ENCODE measurements at places on chromosomes 11 and 22.

DNA sequence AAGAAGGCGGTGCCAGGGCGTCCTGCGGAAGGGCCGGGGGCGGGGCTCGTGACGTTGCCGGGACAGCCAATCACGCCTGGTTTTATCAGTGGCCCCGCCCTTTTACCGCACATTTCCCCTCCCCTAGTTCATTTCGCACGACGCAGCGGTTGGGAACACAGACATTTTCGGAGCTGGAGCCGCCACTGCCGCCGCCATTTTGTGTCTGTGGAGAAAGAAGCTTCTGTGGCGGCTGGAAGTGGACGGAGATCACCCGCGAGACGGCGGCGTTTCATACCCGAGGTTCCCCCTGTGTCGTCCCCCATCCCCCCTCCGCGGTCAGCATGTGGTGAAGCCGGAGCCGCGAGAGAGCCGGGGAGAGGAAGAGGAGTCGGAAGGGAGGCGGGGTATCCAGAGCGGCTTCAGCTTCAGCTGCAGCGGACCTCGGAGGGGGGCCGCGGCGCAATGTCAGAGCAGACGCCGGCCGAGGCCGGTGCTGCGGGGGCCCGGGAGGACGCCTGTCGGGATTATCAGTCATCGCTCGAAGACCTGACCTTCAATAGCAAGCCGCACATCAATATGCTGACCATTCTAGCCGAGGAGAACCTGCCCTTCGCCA is at the start of gene PCF11:
Gene PCF11, plus strand, starts transcription at position 136 of the 598 bp plus-strand sequence. Its CDS starts 309 bp downstream, at position 445.
- DNase-seq: no peak
- peak within 1 kb of the TSS; percentile 98 for H3K27ac ChIP-seq
- H3K4me1 ChIP-seq: peaks cover 9% of the 10 kb centered on the region

GRCh38 chr22:43819931-43820640 is 8.0 kb upstream of the EFCAB6 start:
- H3K36me3 ChIP-seq: no peaks in the 10 kb centered on the region
- no peak for DNase-seq
- H3K4me1 ChIP-seq: no peaks in the 10 kb centered on the region
- peaks cover 3% of the 10 kb centered on the region for H3K27me3 ChIP-seq
- H3K4me3 ChIP-seq: no peak overlapping the region

GRCh38 chr22:44063462-44064371 is 39.6 kb downstream of the PARVB start:
- H3K36me3 ChIP-seq: no peaks in the 10 kb centered on the region
- H3K4me3 ChIP-seq: no peak overlapping the region
- DNase-seq: no peak

DNA sequence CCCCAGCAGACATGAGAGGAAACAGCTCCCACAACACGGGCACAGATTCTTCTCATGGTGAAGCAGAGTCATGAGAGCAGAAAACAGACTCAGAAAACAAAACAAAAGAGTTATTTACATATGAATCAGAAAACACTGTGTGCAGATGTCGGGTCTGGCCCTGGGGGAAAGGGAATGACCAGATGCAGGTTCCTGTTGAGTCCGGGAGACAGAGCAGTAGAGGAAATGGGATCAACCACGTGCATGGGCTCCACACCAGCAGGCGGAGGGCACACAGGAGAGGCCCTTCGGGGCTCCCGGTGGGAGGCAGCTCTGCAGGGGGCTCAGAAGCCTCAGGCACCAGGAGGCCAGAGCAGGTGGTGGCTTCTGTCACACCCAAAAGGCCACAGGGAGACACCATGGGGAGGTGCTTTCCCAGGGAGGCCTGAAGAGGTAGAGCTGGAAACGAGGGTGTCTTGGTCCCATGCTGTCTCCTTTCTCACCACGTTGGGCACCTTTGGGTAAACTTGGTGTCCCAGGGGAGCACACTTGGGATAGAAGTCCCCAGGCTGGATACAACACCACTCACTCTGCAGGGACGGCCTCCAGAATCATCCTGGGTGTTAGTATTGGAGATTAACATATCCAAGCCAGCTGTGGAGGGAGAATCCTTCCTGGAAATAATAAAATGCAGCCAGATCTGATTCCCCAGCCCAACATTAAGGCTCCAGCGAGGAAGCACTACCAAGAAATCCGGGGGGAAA is 764.7 kb downstream of the BRD1 start:
- H3K27me3 ChIP-seq: peaks cover 7% of the 10 kb centered on the region
- H3K4me3 ChIP-seq: no peak overlapping the region
- DNase-seq: no peak
- no peaks in the 10 kb centered on the region for H3K4me1 ChIP-seq
- H3K27ac ChIP-seq: no peak overlapping the region

GRCh38 chr11:7572001-7572712 is 58.4 kb downstream of the PPFIBP2 start:
- no peak overlapping the region for H3K27ac ChIP-seq
- H3K27me3 ChIP-seq: no peaks in the 10 kb centered on the region
- no peak overlapping the region for H3K4me3 ChIP-seq
- DNase-seq: no peak
- H3K36me3 ChIP-seq: no peaks in the 10 kb centered on the region

DNA sequence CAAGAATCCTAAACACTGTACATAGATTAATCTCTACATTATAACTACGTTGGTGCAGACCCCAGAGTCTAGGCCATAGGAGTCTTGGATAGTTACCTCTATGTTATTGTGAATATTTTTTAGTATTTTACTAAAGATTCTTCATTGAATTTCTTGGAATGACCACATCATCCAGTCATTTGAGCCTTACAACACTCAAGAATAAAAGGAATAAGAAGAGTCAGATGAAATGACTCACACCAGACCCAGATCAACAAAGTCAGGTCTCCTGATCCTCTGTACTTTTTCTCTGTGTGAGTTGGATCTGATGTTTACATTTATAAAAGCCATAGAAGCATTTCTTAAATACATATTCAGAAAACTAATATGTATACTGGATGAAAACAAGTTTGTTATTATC is 179.2 kb upstream of the ARHGAP20 start:
- DNase-seq: no peak
- H3K27ac ChIP-seq: no peak overlapping the region
- H3K27me3 ChIP-seq: no peaks in the 10 kb centered on the region
- no peak overlapping the region for H3K4me3 ChIP-seq
- H3K36me3 ChIP-seq: no peaks in the 10 kb centered on the region
- no peaks in the 10 kb centered on the region for H3K4me1 ChIP-seq

GRCh38 chr11:75386942-75387630 is 12.2 kb upstream of the RPS3 start:
- H3K27ac ChIP-seq: no peak overlapping the region
- no peaks in the 10 kb centered on the region for H3K27me3 ChIP-seq

- DNase-seq: no peak
- H3K4me1 ChIP-seq: no peaks in the 10 kb centered on the region
- no peaks in the 10 kb centered on the region for H3K27me3 ChIP-seq
- no peak overlapping the region for H3K27ac ChIP-seq
Measured at GRCh38 chr22:50684986-50685385, 12.4 kb downstream of the SHANK3 start.

- DNase-seq: no peak
- H3K4me3 ChIP-seq: no peak overlapping the region
- peaks cover 20% of the 10 kb centered on the region for H3K27me3 ChIP-seq
- H3K36me3 ChIP-seq: no peaks in the 10 kb centered on the region
- H3K27ac ChIP-seq: no peak overlapping the region
Measured at GRCh38 chr22:20433686-20434241, 3.9 kb downstream of the SCARF2 start.

DNA sequence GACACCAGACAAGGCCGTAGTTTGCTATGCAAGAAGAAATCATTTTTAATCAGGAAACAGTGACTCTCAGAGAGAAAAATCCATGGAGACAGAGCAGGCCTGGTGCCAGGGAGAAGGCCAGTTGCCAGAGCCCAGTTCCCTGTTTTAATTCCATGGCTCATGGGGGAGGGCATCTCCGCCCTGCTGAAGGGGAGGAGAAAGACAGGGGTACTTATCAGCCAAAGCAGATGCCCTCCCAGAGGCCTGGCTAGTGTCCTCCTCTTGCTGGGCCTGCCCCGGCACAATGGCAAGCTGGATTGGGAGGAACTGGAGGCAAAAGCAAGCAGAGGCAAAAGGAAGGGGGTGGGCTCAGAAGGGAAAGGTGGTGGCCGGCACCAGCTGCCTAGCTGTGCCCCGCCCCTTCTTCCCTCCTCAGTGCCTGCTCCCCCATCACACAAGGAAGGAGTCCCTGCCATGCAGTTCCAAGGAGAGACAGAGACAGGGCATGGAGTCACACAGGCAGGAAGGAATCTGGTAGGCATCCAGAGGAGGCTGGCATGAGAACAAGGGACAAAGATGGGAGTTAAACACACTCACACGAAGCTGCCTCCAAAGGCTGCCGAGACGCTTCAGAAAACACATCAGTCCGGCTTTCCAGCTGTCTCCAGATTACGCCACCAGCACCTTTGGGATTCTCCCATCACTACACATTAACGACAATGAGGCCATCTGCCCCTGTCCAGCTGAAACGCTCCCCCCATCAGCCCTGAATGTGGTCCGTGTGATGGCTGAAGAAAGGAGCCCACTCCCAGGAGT is 591.8 kb downstream of the BUD13 start:
- H3K4me1 ChIP-seq: no peaks in the 10 kb centered on the region
- H3K27ac ChIP-seq: no peak overlapping the region
- no peaks in the 10 kb centered on the region for H3K27me3 ChIP-seq
- no peak overlapping the region for H3K4me3 ChIP-seq
- no peaks in the 10 kb centered on the region for H3K36me3 ChIP-seq

- peaks cover 32% of the 10 kb centered on the region for H3K4me1 ChIP-seq
- H3K4me3 ChIP-seq: no peak overlapping the region
- H3K36me3 ChIP-seq: no peaks in the 10 kb centered on the region
- H3K27me3 ChIP-seq: no peaks in the 10 kb centered on the region
Measured at GRCh38 chr11:439315-440064, 2.3 kb downstream of the ANO9 start.

GRCh38 chr22:19576460-19577421 is 52.5 kb upstream of the CLDN5 start:
- peak overlapping the region; percentile 17 for H3K27ac ChIP-seq
- H3K27me3 ChIP-seq: no peaks in the 10 kb centered on the region
- H3K4me3 ChIP-seq: no peak overlapping the region
- peaks cover 12% of the 10 kb centered on the region for H3K4me1 ChIP-seq

DNA sequence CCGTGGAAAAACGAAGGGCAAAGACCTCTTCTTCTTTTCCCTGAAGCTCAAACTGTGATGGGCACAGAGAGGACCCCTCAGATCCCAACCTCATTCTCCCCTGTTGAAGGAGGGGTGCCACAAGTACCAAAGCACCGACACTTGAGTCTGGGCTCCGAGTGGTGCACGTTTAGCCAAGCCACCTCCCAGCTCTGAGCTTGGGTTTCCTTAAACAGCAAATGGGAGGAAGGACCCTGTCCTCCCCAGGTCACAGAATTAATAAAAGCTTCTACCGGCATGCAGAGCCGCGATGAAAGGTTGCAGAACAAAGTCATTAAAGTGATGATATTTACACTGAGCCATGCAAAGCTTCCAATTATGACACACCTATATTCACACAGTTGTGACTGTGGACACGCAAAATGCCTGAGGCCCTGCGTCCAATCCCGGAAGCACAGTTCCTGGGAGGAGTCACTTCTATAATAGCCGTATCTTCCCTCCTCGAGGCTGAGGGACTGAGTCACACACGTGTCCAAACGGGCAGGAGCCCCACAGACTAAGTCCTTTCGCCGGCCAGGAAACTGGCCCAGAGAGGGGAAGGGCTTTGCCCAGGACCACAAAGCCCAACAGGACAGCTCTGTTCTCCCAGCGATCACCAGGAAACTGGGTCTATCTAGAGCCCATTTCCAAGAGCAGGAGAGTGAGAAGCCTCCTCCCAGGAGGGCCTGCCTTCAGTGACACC is 922 bp upstream of the CSNK1E start:
- no peaks in the 10 kb centered on the region for H3K27me3 ChIP-seq
- no peak overlapping the region for H3K4me3 ChIP-seq
- no peaks in the 10 kb centered on the region for H3K36me3 ChIP-seq
- peak overlapping the region; percentile 92 for H3K27ac ChIP-seq

DNA sequence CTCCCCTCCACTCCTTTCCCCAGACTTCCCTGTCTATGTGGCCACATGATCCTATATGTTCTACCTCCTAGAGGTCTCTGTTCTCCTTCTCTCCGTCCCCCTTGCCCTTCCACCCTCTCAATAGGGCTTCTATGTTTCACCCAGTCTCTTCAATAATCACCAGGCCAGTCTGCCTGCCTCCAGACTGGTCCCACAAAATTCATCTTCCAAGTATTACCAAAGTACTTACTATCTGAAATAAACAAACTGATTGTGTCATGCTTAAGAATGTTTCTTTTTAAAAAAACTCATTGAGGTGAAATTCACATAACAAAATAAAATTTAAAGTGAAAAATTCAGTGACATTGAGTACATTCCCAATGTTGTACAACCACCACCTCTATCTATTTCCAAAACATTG is 44.2 kb downstream of the MTNR1B start:
- H3K4me3 ChIP-seq: no peak overlapping the region
- H3K4me1 ChIP-seq: no peaks in the 10 kb centered on the region
- H3K27me3 ChIP-seq: no peaks in the 10 kb centered on the region

DNA sequence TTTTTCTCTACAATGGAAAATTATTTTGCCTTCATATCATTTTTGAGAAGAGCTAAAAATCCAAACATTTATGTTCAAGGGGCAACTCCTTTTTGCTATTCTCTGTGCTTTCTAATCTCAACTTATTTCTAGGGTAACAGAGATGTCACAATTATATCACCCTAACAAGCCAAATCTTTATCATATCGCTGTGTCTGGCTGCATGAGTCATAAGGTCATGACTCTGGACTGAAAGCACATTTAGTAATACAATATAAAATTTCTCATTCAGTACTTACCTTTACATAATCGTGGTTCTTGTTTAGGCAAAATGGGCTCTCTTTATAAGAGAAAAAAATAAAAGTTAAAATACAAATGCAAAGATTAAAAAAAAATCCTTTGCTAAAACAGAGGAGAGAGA is 326.0 kb downstream of the CASP12 start:
- H3K4me1 ChIP-seq: no peaks in the 10 kb centered on the region
- H3K27me3 ChIP-seq: no peaks in the 10 kb centered on the region
- H3K27ac ChIP-seq: no peak overlapping the region
- no peak for DNase-seq
- no peaks in the 10 kb centered on the region for H3K36me3 ChIP-seq

DNA sequence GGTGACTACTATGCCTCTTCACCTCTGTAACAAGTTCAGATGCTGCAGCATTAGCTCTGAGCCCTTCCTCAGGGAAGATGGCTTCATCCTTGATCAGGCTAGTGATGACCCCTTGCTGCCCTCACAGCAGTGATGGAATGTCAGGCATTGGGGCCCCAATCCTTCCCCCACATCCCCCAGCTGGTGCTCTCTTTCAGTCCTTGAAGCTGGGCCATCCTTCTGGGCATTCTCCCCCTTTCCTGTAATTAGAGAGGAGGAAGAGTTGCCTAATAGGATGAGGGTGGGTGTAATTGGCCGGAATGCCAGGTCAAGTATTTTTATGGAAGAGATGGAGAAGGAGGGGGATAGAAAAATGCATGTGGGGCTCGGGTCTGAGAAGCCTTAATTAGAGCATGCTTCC is 62.6 kb downstream of the TRAF6 start:
- peaks cover 26% of the 10 kb centered on the region for H3K4me1 ChIP-seq
- H3K4me3 ChIP-seq: no peak overlapping the region
- no peaks in the 10 kb centered on the region for H3K27me3 ChIP-seq
- no peak overlapping the region for H3K27ac ChIP-seq
- no peaks in the 10 kb centered on the region for H3K36me3 ChIP-seq
- no peak for DNase-seq

- H3K27me3 ChIP-seq: no peaks in the 10 kb centered on the region
- no peak overlapping the region for H3K4me3 ChIP-seq
- DNase-seq: no peak
Measured at GRCh38 chr22:17952273-17952801, 72.0 kb downstream of the MICAL3 start.

Measured in effector memory CD4-positive, alpha-beta T cell (primary cell).